ENCODE measurements at places on chromosomes 7 and 10.
A peak's percentile ranks its signal among the peaks of the same experiment; 100 is the strongest.

GRCh38 chr7:30165590-30165989 is 30.8 kb downstream of the MTURN start:
- no peak for DNase-seq

DNA sequence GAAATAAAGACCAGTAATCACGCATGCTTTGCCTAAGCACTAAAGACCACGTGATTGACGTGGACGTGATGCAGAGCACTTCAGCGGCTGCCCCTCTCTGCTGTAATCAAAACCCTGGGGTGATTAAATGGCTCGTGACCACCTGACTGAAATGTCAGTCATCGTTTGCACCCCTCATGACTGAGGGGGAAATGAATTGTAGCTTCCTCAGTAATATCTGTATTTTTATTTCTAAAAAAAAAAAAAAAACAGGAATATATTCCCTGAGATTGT is 148.1 kb upstream of the RSU1 start:
- no peak for DNase-seq

DNA sequence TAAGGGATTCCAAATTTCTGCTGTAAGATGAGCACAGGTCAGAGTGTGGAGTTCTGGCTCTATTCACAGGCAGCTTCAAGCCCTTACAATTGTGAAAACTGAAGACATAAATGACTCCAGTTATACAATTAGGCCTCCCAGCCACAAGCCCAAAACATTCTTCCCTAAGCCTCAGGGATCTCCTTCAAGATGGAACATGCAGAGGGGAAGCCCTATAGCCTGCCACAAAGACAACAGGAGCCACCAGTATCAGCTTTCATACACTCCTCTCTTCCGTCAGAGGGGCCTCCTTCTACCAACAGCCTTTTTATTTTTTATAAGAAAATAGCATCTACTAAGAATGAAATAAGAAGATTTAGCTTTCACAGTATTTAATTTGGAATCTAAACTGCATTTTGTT is 46.5 kb downstream of the DLD start:
- DNase-seq = no peak

- no peak for DNase-seq
Measured at GRCh38 chr7:148912151-148912550, 28.1 kb upstream of the EZH2 start.

GRCh38 chr10:91708174-91708861 is 75.4 kb upstream of the PPP1R3C start:
- DNase-seq = peak; percentile 23

DNA sequence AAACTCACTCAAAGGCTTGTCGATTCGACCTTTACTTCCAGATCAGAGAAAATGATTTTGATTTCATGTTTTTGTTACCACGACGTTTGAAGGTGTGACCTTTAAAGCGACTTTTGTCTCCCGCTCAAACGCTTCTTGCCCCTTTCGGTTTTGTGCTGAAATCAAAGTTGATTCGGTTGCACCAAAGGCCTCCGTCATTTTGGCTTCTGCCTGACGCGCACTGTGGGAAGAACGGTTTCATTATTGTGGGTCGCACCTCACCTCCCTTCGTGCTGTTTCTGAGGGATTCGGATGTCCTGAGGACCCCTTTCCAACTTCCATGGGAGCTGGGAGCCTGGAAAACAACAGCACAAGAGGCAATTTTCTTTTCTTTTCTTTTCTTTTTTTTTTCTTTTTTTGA is 176.9 kb downstream of the DNAJB6 start:
- DNase-seq = no peak

DNA sequence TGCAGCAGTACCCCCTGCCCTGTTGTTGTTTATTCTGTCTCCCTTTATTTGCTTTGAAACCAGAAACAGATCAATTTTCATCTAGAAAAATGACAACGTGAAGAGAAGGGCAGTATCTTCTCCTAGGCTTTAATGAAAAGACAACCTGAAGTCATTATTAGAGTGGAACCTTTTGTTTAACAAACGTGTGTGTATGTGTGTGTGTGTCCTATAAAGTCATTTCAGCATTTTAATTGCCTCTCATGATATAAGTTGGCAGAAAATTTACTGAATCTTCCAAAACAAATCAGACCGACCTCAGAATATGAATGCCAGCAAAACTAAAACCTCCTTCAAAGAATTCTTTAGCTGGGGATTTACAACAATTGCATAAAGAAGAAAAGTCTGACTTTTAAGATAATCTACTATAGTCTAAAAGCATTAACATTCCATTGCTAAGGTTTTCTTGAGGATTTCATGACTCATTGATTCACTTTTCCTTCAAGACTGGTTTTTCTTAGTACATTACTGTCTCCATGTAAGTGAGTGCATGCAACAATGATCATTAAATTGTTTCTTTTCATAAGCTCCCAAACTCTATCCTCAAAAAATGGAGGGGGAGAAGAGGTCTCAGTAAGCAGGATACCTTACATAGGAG is 3.2 kb downstream of the GLI3 start:
- no peak for DNase-seq

- DNase-seq = no peak
Measured at GRCh38 chr7:8160250-8160649, 101.7 kb downstream of the ICA1 start.

DNA sequence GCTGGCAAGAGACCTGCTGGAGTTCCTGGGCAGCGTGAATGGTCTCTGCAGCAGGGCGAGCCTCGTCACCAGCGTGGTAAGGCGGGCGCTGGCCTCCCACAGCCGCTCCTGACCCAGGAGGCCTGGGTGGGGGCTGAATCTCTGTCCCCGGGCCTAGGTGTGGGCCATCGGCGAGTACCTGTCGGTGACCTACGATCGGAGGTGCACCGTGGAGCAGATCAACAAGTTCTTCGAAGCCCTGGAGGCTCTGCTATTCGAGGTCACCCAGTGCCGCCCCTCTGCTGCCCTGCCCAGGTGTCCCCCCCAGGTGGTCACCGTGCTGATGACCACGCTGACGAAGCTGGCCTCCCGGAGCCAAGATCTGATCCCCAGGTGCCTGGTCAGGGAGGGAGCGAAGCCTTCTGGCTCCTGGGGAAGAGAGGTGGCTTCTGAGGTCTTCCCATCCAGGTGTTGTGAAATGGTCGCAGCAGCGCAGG is 15.1 kb downstream of the AP5Z1 start:
- DNase-seq = no peak

DNA sequence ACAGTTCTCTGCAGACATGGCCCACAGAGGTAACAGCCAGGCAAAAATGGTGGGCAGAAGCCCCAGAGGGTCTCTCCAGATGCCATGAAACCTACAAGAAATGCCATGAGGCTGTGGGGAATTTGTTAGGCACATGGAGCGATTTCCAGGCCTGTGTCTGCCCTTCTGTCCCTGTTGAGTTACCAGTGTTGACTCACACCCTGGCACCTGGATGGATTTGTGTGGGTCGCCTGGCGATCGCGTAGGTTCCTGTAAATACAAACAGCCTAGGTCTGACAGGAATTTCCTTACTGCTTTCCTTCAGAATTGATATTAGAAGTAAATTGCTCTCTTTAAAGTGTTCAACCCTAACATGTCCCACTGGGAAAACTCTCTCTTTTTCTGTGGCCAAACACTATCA is 164.9 kb upstream of the EEPD1 start:
- no peak for DNase-seq

DNA sequence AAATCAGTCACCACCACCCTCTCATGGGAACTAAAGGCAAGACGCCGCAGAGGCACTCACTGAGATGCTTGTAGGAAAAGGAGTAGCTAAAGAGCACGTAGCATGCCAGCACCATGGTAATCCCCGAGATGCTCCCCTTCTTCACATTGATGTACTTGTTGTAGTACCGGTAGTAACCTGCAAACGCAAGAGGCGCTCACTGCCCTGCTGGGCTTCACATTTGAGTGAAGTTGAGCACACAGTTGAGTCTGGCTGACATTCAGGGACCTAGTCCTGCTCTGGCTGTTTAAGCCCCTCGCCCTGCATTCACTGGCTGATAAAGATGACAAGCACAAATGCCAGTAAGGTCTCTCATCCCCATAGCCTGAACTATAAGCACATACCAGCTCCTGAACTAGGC is 6.9 kb downstream of the ATP5MF start:
- DNase-seq = no peak

DNA sequence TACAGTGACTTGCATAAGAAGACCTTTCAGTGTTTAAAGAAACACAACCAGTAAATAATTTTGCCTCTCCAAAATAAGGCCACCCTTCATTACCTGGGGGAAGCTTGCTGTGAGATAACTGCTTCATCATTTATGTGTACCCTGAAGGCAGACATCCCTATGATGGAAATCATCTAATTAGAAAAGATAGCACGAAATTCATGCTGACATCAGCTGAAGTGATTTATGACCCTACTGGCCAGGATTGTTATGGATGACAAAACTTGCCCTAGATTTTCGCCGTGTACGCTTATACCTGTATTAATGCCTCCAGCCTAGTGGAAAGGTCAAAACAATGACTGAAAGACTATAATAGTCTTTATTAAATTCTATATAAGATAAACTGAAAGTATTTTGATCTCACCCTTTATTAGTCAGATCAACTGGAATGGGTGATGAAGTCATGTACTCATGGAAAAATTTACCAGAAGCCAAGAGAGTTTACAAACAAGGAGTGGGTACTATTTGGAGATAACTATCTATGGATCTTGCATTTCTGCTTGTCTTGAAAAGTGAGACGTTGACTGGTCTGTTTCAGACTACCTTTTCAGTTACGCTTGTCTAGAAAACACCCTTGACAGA is 114.2 kb downstream of the PPP1R3A start:
- no peak for DNase-seq

- no peak for DNase-seq
Measured at GRCh38 chr7:50209461-50210135, 94.9 kb upstream of the IKZF1 start.

- no peak for DNase-seq
Measured at GRCh38 chr7:51459809-51460208, 143.2 kb upstream of the COBL start.

GRCh38 chr7:2896131-2896530 is 52.0 kb upstream of the GNA12 start:
- no peak for DNase-seq

DNA sequence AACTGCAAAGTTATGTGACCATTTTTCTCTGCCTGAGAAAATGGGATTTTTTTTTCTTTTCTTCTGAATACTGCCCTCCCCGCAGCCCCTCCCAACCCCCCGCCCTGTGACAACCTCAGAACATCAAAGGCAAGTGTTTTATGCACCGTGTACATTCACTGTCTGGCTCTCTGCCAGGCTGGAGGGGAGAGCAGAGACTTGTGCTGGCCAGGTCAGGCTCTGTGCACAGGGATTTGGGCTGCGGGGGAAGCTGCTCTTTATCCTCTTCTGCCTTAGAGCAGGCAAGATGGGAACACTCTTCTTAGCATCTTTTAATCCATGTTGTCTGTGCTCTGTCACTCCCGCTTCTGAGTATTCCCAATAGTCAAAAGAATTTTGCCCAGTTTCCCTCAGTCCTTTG is 195.1 kb downstream of the CCSER2 start:
- DNase-seq = peak; percentile 3

- DNase-seq = no peak
Measured at GRCh38 chr7:156753229-156753560, 112.6 kb downstream of the RNF32 start.

- DNase-seq = no peak
Measured at GRCh38 chr7:112649560-112649959, 140.6 kb downstream of the TMEM168 start.

- DNase-seq = peak; percentile 80
Measured at GRCh38 chr10:132470410-132471124, 67.0 kb upstream of the INPP5A start.

- no peak for DNase-seq
Measured at GRCh38 chr10:101644002-101644401, 51.0 kb downstream of the FBXW4 start.

GRCh38 chr10:11638055-11638698 is 26.7 kb upstream of the USP6NL start:
- DNase-seq = no peak

- DNase-seq = no peak
Measured at GRCh38 chr10:129018511-129018910, 448.5 kb upstream of the MGMT start.

DNA sequence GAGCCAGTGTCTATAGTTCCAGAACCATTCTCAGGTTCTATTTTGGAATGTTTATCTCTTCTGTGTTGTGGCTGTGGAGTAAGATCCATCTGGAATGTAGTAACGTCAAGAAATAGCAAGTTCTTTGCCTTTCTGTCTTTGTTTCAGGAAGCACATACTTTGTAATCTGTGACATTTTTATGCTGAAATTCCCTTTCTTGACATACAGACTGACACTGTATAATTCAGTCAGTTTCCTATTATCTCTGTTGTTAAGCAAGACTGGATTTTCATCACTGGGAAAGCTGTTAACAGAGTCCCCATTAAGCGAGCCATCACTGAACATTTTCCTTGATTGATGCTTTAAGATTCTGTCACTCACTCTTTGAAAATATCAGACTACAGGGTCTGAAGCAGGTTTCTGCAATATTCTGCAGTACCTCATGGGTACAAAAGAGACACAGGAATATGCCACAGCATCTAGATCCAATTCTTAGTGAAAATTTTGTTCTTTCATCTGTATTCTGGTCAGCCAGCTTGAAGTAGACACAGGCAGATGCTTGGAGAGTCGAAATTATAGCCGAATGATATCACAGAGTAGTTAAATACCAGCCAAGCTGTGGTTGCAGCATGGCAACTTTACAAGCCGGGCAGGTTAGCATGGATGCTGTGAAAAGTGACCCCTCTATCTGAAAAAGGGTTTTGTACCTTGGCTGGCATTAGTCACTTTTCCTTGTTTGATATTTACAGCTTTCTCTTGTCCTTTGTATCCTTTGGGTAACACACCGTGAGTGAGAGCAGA is 62.6 kb downstream of the CACNB2 start:
- DNase-seq = no peak

- DNase-seq = peak; percentile 86
Measured at GRCh38 chr7:69598081-69598486, at the start of gene AUTS2. AUTS2 (plus strand) TSS chr7:69598475; CDS start chr7:69599654, 1,179 bp downstream.

- DNase-seq = no peak
Measured at GRCh38 chr7:106622654-106623314, 38.2 kb downstream of the CCDC71L start.

GRCh38 chr7:22444181-22444971 is 55.6 kb downstream of the STEAP1B start:
- DNase-seq = no peak

- no peak for DNase-seq
Measured at GRCh38 chr7:132878204-132878919, 203.5 kb downstream of the CHCHD3 start.

DNA sequence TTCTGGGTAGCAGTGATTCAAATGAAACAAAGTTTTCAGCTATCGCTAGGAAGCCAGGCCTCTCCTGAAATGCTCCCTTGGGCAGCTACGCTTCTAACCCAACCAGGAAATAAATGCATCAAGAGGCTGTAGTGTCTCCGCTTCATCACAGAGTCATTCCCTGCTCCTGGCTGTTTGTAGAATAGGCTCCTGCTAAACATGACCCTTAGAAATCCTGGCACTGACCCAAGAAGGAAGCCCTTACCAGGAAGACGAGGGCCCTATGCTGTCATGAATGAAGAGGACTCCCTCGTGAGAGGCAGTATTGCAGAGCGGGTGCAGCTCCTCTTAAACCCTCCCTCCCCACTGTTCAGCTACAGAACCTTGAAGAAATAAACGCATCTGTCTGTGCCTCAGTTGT is 48.3 kb downstream of the NOD1 start:
- peak; percentile 97 for DNase-seq
